Left renal cortex interstitium (tissue), 4 donors: ENCODE measurements at places on chromosomes 6 and 20. TPM values are rescaled to one million over a fixed set of nuclear protein-coding genes. Genes with fewer than 3 reads are reported as not detected.

Gene CALHM5
- 2.1 TPM for polyA plus RNA-seq

Gene ZBTB46
- 25.7 TPM for polyA plus RNA-seq

Gene HUS1B
- polyA plus RNA-seq: 0.29 TPM

Gene GLP1R
- 1.1 TPM for polyA plus RNA-seq

Gene HCRTR2
- polyA plus RNA-seq: 0.51 TPM

Gene TP53TG5
- 2.0 TPM for polyA plus RNA-seq
